ENCODE measurements at places on chromosomes 3 and 15.

- DNase-seq: no peak
Observed at GRCh38 chr15:25408929-25409328, 29.9 kb downstream of the UBE3A start.

DNA sequence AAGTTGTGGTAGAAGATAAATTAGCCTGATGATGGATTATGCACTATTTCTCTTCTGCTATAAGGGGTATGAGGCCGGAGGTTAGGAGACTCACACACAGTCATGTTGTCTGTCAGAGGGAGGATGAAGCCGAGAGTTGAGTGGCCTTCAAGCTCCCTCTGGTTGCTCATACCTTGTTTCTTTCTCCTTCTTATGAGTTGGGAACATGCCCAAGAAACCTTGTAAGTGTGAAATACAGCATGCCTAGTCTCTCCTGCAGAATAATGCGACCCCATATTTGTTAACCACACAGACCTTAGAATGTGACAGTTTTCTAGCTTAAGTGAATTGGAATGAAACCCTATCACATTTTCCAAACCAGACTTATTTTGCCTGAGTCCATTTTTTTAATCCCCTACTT is 366.7 kb downstream of the PTPRG start:
- peak; percentile 43 for DNase-seq

- DNase-seq: no peak
Observed at GRCh38 chr15:31489281-31489680, 162.6 kb downstream of the KLF13 start.

- no peak for DNase-seq
Observed at GRCh38 chr3:104461431-104461830, 905.3 kb upstream of the ALCAM start.

DNA sequence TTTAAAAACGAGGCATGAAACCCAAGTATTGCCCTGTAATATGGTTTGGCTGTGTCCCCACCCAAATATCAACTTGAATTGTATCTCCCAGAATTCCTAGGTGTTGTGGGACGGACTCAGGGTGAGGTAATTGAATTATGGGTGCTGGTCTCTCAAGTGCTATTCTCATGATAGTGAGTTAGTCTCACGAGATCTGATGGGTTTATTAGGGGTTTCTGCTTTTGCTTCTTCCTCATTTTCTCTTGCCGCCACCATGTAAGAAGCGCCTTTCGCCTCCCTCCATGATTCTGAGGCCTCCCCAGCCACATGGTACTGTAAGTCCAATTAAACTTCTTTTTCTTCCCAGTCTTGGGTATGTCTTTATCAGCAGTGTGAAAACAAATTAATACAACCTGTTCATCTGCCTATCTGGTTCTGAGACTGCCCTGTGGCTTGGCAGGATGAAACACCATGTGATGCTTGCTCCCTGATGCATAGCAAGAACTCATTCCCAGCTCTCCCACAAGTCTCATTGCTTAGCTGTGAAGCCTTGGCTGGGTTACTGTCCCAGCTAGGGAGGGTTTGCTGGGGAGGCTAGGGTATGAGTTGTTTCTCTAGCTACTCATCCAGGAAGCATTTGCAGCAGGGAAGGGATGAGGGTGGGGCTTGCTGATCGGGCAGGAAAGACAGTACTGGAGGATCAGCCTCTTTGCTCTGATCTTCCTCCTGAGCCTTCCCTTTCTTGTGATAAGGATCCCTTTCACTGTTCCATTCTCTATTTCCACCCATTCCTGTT is 3.7 kb upstream of the SQOR start:
- no peak for DNase-seq

- no peak for DNase-seq
Observed at GRCh38 chr3:30294241-30294667, 312.1 kb upstream of the TGFBR2 start.

- no peak for DNase-seq
Observed at GRCh38 chr3:195125646-195126045, 145.3 kb downstream of the XXYLT1 start.

DNA sequence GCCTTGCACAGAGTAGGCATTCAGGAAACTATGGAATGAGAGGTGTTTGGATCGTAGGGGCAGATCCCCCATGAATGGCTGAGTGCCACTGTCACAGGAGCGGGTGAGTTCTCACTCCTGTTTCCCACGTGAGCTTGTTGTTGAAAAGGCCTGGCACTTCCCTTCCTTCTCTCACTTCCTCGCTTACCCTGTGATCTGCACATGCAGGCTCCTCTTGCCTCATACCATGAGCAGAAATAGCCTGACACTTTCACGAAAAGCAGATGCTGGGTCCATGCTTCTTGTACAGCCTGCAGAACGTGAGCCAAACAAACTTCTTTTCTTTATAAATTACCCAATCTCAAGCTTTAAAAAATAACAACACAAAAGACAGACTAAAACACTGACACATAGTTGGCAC is 55.4 kb downstream of the AGBL1 start:
- no peak for DNase-seq

- peak; percentile 13 for DNase-seq
Observed at GRCh38 chr15:39084674-39085530, 496.0 kb upstream of the THBS1 start.

- DNase-seq: peak; percentile 57
Observed at GRCh38 chr3:53846134-53846850, at the start of the genes CHDH and IL17RB. Gene CHDH, minus strand, starts transcription at chr3:53846419. Its CDS starts 22,411 bp downstream, at chr3:53824008. Gene IL17RB, plus strand, starts transcription at chr3:53846568. Its CDS starts 21 bp downstream, at chr3:53846589.

- peak; percentile 78 for DNase-seq
Observed at GRCh38 chr3:127796045-127796830, 26.1 kb downstream of the MGLL start.

GRCh38 chr3:196399485-196399945 is 32.7 kb downstream of the UBXN7 start:
- no peak for DNase-seq

DNA sequence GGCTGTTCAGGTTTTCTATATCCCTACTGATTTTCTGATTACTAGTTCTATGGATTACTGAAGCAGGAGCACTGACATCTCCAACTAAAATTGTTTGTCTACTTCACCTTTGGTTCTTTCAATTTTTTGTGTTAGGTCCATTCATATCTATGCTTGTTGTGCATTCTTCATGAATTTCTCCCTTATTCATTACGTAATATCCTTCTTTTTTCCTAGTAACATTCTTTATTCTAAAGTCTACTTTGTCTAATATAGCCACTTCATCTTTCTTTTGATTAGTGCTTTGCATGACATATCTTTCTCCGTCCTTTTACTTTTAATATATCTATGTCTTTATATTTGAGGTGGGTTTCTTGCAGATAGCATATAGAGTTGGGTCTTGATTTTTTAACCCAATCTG is 116.3 kb upstream of the BHLHE40 start:
- no peak for DNase-seq

- no peak for DNase-seq
Observed at GRCh38 chr15:82126346-82126745, 80.5 kb upstream of the MEX3B start.

GRCh38 chr3:152893647-152894046 is 58.7 kb downstream of the P2RY1 start:
- no peak for DNase-seq
